Activated CD8-positive, alpha-beta T cell treated with anti-CD3 and anti-CD28 coated beads for 36 hours (primary cell): ENCODE measurements at places on chromosomes 11 and 22. TPM values are rescaled to one million over a fixed set of nuclear protein-coding genes. Genes with fewer than 3 reads are reported as not detected.

Gene DHCR7
- total RNA-seq, result 68.9 TPM

Gene CFAP300
- not detected for total RNA-seq

Gene OR51B5
- total RNA-seq, result not detected

Gene OR52E8
- total RNA-seq, result not detected

Gene OPCML
- total RNA-seq, result not detected

Gene OR4C15
- not detected for total RNA-seq

Gene SLC22A25
- not detected for total RNA-seq

Gene LARGE2
- total RNA-seq, result 1.1 TPM

Gene ADAMTS15
- not detected for total RNA-seq

Gene SLC15A3
- total RNA-seq, result 3.9 TPM

Gene OR51L1
- total RNA-seq, result not detected

Gene SYCE3
- total RNA-seq, result not detected

Gene DAGLA
- total RNA-seq, result 0.05 TPM

Gene CRACR2B
- total RNA-seq, result 2.4 TPM

Gene ACER3
- 10.0 TPM for total RNA-seq

Gene RAG1
- 0.36 TPM for total RNA-seq

Gene ZNF215
- total RNA-seq, result 2.5 TPM

Gene APOA5
- total RNA-seq, result not detected

Gene SPTBN2
- 1.4 TPM for total RNA-seq

Gene KDELR3
- 2.1 TPM for total RNA-seq

Gene SDHAF2
- total RNA-seq, result 33.6 TPM

Gene CLTCL1
- total RNA-seq, result 0.45 TPM
